WERI-Rb-1 (cell line): ENCODE measurements at places on chromosomes 16 and 17.
A peak's percentile ranks its signal among the peaks of the same experiment; 100 is the strongest.

GRCh38 chr17:9022573-9023391 is 1.5 kb downstream of the NTN1 start:
- DNase-seq = no peak

DNA sequence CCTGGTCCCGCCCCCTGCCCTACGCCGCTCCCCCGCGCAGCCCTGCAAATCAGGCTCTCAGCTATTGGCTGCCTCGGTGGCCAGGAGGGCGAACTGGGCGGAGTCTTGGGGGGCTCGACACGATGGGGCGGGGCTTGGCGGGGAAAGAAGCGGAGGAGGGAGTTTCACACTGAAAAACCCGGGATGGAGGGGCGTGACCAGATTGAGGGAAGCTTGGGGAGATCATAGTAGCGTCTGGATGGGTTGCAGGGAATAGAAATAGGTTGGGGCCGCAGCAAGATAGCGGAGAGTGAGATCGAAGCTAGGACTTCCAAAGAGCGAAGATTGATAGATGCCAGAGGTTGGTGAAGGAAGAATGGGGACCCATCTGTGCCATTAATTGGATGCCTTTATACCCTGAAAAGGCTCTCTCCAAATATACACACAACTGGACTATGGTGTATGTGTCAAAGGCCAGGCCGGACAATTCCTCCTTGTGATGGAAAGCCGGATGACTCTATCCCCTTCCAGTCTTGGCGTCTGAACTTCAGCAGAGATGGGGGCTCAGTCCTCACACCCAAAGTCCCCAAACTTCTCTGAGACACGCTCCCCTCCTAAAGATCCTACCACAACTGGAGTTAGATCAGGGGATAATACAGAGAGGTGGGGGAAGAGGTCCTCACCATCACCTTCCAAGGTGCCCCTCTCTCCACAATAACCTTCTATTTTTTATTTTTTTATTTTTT is 376 bp upstream of the STAC2 start:
- peak; percentile 95 for DNase-seq

- DNase-seq = peak; percentile 71
These were observed 12.0 kb downstream of the CPSF4L start for GRCh38 chr17:73249700-73250099.

DNA sequence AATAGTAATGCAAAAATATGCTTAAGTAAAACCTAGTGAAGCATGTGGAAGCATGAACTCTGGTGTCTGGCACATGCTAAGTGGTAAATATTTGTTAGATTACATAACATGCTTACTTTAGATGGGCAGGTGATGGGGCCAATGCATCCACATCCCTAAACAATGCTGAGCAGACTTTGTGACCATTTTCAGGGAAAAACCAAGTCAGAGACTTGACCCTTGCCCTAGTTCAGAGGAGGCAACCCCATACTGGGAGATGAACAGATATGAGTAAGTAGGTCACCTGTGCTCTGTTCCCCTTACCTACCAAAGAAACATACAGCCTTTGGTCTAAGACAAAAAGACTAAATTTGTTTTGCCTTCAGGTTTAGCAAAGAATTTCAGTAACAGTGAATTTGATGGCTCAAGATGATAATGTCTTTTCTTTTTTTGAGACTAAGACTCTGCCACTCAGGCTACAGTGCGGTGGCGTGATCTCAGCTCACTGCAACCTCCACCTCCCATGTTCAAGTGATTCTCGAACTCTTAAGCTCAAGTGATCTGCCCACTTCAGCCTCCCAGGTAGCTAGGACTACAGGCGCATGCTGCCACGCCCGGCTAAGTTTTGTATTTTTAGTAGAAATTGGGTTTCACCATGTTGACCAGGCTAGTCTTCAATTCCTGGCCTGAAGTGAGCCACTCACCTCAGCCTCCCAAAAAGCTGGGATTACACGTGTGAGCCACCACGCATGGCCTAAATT is 91.4 kb downstream of the HIC1 start:
- no peak for DNase-seq

DNA sequence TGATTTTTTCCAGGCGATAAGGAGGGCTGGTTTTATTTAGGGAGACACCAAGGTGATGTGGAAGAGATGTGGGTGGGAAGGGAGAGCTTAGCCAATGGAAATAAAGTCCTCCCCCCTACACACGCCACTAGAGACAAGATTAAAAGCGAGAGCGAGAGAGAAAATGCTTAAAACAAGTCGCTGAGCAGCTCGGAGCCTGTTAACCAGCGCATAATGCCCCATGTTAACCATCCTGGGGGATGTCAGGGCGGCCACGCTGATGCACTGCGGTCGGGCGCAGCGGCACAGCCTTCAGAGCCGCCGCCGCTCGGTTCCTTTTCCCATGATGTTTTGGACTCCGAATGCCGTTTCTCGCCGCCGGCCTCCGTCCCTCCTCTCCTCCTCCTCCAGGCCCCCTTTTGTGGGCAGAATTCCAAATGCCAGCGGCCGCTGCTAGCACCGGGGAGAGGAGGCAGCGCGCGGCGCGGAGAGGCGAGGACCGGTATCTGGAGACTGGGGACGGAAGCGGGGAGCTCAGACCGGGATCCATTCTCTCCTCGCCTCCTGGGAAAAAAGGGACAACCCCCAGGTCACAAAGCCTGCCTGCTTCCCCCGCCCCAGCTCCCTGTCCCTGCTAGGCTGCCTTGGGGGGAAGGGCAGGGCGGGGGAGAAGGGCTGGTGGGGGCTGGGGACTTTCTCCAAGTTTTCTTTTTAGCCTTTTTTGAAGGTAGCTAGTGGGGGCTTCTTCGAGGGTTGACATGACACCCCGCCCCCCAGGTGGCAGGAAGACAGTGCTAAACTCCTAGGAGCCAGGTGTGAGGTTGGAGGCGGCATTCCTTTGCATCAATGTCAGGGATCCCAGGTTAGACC is 98.1 kb upstream of the CCL2 start:
- DNase-seq = no peak

DNA sequence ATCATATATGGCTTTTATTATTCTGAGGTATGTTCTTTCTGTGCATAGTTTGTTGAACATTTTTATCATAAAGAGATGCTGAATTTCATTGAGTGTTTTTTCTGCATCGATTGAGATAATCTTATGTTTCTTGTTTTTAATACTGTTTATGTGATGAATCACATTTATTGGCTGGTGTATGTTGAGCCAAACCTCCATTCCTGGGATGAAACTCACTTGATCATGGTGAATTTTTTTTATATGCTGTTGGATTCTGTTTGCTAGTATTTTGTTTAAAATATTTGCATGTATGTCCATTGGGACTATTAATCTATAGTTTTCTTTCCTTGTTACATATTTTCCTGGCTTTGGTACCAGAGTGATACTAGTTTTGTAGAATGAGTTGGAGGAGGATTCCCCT is 500.2 kb downstream of the CDH11 start:
- no peak for DNase-seq

- DNase-seq = no peak
These were observed 105.5 kb downstream of the KPNA2 start for GRCh38 chr17:68141050-68141449.

GRCh38 chr16:82157836-82158235 is 12.2 kb downstream of the MPHOSPH6 start:
- DNase-seq = no peak

DNA sequence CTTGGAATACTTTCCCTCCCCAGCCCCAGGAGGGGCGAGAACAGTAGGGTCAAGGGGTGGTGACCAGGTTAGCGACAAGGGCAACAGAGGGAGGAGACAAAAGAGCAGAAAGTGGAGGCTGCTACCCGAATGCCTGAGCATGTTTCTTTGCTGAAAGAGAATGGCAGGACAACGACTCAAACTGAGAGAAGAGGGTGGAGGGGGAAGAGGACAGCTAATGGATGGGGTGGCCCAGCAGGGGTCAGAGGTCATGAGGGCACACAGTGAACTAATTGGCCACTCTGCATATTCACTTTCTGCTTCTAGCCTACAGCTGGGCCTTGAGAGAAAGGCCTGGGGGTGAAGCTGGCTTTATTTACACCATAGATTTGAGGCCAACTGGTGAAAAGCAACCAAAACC is 19.1 kb upstream of the DDX52 start:
- DNase-seq = no peak

GRCh38 chr17:18021372-18021771 is 17.6 kb downstream of the ATPAF2 start:
- no peak for DNase-seq

DNA sequence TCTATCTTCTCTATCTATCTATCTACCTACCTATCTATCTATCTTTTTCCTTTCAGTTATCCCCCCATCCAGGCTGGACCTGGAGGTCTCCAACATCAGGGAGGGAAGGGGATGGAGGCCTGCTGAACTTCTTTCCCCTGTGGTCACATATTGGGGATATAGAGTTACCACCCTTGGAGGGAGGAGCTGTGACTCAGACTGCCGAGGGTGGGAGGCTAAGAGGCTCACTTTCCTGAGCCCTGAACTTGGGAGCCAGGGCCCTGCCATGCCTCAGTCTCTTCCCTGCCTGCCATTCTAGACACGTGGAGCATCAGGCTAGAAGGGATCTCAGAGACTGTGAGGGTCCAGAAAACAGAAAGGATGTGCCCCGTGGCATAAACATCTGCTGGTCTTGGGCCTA is 8.4 kb downstream of the LRRC3C start:
- no peak for DNase-seq

- no peak for DNase-seq
These were observed 71.7 kb downstream of the KCNJ2 start for GRCh38 chr17:70241071-70241470.

- peak; percentile 46 for DNase-seq
These were observed 23.7 kb downstream of the LASP1 start for GRCh38 chr17:38893607-38894006.

DNA sequence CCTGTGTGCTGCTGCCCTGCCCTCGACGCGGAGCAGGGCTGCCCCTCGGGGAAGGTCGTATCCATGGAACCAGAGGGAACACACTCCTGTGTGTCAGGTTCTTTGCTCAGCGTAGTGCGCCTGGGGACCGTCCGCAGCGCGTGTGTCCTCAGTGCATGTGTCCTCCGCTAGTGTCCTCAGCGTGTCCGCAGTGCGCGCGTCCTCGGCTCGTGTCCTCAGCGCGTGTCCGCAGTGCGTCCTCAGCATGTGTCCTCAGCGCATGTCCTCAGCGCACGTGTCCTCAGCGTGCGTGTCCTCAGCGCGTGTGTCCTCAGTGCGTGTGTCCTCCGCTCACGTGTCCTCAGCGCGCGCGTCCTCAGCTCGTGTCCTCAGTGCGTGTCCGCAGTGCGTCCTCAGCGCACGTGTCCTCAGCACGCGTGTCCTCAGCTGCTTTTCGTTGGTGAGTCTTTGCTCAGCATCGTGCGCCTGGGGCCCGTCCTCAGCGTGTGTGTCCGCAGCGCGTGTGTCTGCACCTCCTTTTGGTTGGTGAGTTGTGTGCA is 59.2 kb upstream of the ZNF750 start:
- DNase-seq = no peak

DNA sequence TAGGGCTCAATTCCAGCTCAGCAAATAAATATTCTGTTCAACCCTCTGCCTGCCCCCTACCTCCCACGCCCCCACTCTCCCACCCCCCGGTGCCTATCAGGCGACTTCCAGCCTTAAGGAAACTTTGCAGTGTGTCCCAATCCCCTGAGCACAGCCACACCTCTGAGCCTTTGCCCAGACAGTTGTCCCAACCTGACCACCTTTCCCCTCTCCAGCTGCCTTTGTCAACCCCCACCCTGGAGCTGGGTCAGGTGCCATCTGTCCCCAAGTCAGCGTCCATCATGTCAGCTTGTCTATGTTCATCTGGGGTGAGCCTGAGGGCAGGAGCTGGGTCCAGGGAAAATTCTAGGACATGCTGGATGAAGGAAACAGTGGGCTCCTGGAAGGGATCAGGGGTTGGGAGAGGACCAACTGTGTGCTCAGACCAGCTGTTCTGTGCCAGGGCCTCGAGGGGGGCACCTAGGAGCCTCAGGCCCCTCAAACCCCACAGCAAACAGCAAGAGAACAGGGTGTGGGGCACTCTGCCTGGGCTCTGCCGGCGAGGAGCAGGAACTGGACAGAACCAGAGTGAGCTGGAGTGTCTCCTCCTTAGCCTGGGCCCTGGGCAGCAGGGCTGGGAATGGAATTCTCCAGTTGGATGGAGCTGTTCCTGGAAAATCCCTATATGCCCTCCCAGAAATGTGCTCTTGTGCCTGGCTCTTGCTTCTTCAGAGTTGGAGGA is 17.8 kb downstream of the CDH16 start:
- DNase-seq = peak; percentile 98

DNA sequence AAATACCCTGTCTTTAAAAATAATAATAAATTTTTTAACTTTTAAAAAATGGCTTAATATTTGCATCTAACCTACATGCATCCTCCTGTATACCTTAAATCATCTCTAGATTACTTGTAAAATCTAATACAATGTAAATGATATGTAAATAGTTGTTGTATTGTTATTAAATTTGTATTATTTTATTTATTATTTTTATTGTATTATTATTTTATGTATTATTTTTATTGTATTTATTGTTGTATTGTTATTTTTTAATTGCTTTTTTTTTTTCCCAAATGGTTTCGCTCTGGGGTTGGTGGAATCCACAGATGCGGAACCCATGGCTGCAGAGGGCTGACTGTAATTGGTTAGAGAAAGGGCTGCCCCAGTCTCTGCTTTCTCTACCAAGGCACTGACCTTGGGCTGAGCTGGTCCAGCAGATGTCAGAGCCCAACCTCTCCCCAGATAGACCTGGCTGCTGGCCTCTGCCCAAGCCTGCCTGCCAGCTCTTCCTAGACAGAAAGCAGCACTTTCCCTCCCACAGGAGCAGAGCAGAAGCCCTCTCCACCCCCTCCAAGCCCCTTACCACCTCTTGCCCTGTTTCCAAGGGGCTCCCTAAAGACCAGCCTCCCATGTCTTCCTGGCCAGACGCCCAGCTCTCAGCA is 183.8 kb downstream of the GSG1L start:
- DNase-seq = peak; percentile 67

- DNase-seq = no peak
These were observed 5.7 kb downstream of the PDF start for GRCh38 chr16:69324585-69325253.

DNA sequence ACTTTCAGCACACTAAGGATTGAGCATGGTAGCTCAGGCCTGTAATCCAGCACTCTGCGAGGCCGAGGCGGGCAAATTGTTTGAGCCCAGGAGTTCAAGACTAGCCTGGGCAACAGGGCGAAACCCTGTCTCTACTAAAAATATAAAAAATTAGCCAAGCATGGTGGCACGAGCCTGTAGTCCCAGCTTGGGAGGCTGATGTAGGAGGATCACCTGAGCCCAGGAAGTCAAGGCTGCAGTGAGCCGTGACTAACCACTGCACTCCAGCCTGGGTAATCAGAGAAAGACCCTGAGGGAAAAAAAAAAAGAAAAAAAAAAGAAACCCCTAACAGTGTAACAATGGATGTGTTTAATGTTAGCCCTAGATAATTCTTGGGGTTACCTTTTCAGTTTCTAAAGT is 24.0 kb downstream of the PARN start:
- no peak for DNase-seq

DNA sequence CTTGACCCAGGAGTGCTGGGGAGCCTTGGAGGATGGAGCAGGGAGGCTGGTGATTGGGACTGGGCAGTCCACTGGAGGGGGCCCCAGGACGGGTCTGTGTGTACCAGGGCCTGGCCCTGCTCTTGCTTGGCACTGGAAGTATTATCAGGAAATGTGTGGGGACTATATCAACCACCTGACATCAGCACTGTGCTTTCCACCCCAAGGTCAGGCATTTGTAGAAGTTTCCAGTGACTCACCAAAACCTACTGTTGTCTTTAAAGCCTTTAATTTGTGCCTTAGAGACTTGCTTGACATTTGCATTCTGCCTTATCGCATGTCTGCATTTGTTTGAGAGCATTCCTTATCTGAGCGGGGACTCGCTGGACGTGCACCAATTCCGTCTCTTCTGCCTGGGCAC is 323.1 kb downstream of the FOXL1 start:
- DNase-seq = no peak

GRCh38 chr16:85557971-85558657 is 55.0 kb upstream of the GSE1 start:
- DNase-seq = peak; percentile 57

GRCh38 chr17:32931686-32932085 is 3.7 kb downstream of the TMEM98 start:
- DNase-seq = no peak
